Activated CD8-positive, alpha-beta memory T cell treated with anti-CD3 and anti-CD28 coated beads, Interleukin-2, amount 50 U/mL, for 4 hours (primary cell): ENCODE measurements at places on chromosomes 7 and 10.

DNA sequence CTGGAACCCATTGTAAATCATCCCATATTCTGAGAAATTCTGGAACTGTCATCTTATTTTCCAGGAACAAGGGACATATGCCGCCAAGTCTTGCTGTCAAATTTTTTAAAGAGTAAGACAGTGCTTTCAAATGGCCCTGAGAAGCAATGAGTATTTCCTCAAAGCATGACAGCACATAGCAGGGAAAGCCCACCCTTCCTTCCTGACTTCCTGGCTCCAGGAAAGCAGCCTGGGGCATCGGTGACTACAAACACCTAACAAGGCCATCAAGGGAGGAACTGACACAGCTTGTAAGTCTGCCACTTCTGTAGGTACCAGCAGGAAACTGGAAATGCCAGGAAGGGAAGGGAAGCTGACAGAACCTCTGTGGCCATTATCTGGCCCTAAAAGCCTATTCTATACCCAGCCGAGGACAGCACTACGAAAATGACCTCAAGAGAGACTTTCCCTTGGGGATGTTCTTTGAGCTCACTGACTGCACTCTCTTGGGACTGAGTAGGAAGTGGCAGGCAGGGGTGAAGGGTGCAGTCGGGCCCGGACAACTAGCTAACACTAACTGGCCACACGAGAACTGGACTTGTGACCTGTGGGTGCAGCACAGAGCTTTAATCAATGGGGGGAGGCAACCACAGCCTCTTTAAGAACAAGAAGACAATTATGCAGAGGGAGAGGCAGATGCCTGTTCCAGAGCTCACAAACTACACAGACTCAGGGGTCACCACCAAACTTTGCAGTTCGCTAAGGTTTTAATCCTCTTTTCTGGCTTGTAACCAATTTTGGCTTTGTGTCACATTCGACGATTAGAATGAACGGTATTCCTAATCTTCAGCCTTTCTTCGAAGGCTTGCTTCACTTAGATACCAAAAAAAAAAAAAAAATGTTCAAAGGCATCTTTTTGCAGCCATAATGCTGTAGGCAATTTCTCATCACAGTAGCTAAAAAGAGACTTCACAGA is 52.0 kb downstream of the GRB10 start:
- DNase-seq, result no peak

DNA sequence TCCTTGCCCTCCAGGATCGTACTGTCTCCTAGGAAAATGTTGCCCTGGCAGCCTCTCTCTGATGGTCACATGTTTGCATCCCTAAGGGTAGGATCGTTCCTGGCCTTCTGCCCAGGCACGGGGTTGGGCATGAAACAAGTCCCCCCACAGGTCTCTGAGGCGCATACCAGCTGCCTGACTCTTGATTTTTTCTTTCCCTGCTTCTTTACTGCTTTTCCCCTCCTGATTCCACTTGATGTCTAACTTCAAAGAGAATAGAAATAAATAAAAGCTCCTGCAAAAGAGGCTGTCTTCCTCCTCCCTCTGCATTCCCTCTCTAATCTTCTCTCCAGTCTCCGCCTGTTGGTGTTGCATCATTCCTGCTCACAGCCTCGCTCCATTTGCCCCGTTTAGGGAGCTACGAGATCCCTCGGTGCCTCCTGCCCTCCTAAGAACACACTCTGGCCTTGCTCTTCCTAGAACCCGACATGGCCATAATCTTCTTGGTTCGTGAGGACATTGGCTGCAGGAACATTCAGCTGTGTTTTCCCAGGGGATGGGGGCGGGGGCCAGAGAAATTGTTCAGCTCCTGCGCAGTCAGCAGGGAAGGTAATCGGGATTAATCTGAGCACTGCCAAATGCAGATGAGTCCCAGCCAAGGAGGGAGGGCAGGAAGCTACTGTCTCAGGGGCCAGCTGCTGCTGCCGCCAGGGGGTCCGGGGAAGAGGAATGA is 26.0 kb downstream of the LEP start:
- DNase-seq, result no peak

DNA sequence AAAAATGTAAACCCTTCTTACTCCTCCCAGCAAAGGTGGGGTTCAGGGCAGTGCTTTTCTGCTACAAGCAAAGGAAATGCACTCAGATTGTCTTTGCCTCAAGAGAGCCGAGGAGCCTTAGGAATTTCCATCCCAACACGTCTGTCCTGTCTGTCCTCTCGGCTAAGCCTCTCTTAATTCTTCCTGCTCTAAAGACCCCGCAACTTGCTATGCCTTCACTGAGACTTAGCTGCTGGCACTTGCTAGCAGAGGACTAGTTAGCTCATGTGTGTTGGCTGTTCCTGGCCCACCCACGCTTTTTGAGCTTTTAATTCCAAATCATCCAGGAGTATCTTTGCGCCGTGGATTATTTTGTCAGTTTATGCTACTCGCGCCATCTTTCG is 481 bp upstream of the NPM3 start:
- DNase-seq, result no peak

GRCh38 chr7:132815696-132816311 is 239.5 kb upstream of the PLXNA4 start:
- no peak for DNase-seq

- no peak for DNase-seq
These were observed 70.6 kb downstream of the STK17A start for GRCh38 chr7:43653466-43653865.

GRCh38 chr7:27999829-28000228 is 180.8 kb downstream of the JAZF1 start:
- DNase-seq, result no peak

DNA sequence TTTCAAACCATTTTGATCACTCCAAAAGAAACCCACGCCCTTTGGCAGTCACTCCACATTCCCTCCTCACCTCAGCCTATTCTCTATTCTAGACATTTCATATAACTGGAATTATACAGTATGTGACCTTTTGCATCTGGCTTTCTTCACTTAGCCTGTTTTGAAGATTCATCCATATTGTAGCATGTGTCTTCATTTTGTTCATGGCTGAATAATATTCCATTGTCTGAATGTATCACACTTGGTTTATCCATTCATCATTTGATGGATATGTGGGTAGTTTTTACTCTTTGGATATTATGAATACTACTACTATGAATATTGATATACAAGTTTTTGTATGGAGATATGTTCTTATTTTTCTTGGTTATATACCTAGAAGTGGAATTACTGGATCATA is 3.5 kb upstream of the OTUD1 start:
- no peak for DNase-seq

GRCh38 chr7:110309941-110310340 is 781.0 kb upstream of the LRRN3 start:
- DNase-seq, result no peak

- DNase-seq, result peak; percentile 52
These were observed 15.4 kb downstream of the GPNMB start for GRCh38 chr7:23261843-23262452.

GRCh38 chr10:7866176-7866575 is 47.9 kb downstream of the TAF3 start:
- no peak for DNase-seq

GRCh38 chr10:30510184-30510931 is 76.4 kb downstream of the MAP3K8 start:
- peak; percentile 26 for DNase-seq

GRCh38 chr10:119252051-119252465 is 44.7 kb downstream of the GRK5 start:
- no peak for DNase-seq

DNA sequence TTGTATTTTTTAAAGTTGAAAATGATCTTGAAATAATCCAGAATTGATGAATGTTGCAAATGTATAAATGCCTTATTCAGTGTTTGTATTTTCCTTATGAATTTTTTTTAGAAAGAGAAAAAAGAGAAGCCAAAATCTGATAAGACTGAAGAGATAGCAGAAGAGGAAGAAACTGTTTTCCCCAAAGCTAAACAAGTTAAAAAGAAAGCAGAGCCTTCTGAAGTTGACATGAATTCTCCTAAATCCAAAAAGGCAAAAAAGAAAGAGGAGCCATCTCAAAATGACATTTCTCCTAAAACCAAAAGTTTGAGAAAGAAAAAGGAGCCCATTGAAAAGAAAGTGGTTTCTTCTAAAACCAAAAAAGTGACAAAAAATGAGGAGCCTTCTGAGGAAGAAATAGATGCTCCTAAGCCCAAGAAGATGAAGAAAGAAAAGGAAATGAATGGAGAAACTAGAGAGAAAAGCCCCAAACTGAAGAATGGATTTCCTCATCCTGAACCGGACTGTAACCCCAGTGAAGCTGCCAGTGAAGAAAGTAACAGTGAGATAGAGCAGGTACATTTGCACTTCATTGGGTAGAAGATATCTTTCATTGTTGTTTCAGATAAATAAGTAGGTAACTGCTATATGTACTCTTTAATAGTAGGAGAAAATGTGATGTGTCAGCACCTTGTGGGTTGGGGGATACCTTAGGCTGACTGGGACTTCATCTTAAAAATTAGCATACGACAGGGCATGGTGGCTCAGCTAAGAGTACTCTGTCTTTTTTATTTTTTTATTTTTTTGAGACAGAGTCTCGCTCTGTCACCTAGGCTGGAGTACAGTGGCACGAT is 3.9 kb downstream of the DDX21 start:
- DNase-seq, result no peak

DNA sequence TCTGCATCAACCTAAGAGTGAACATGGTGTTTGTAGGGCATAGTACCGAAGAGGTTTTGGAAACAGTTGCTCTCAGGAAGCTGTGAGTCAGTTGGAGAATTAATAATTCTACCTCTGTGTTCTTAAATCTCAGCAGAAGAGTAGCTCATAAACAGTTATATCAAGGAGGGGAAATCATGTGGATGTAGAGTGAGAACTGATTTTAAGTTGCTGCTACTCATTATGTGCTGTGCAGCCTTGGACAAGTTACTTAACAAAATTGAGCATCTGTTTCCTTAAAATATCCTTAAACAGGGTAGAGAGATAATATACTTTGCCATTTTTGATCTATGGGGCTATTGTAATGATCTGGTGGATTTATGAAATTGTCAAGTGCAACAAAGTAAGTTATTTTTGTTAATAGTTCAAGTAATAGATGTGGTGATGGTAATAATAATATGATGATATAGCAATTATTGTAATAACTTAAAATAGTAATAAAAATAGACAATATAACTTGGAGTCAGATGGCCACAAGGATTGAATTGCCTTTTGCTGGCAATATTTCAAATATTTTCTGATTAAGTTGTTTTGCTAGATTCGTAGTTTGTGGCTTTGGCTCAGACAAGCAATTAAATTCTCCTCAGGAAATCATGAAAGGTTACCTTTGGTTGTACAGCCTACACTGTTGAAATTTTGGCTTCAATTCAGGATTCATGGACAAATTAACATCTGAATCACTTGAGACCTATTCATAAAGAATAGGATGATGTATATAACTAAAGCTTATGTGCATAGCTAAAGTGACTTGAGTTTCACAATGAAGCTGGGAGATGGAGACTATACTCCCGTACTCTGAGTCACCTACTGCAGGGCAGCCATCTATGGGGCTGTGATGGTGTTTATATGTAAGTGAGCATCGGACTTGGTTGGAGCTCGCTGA is 228.5 kb downstream of the CDK14 start:
- DNase-seq, result no peak

- DNase-seq, result no peak
These were observed 1.8 kb upstream of the FGF8 start for GRCh38 chr10:101777619-101778145.

DNA sequence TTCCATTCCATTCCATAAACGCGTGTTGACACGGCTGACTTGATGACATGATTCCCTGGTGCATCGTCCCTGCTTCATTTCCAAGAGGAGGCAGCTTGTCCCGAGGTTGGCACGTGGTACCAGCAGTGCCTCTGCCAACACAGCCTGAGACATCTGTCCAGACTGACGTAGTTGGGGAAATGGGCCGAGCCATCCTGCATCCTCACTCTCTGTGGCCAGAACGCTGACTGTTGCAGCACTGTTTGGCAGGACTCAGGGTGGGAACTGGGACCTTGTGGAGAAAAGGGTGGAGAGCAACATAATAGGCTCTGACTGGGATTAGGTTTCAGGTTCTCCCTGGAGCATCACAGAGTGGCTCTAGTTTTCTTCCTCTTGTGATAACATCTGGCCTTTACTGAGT is 118.6 kb upstream of the BTBD16 start:
- no peak for DNase-seq

DNA sequence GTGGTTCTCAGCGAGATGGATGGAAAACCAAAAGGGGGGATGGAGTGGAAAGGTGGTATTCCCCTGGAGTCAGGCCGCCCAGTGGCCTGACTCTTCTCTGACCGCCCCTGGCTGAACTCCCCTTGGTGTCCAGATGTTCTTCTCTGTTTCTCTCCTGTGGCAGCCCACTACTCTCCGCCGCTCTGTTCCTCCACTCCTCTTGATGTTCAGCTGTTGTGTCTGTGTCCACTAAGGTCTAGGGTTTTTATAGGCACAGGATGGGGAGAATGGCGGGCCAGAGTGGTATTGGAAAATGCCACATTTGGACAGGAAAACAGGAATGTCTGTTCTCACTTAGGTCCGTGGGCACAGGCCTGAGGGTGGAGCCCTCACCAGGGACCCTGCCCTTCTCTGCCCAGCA is 954.3 kb upstream of the MBL2 start:
- DNase-seq, result no peak

DNA sequence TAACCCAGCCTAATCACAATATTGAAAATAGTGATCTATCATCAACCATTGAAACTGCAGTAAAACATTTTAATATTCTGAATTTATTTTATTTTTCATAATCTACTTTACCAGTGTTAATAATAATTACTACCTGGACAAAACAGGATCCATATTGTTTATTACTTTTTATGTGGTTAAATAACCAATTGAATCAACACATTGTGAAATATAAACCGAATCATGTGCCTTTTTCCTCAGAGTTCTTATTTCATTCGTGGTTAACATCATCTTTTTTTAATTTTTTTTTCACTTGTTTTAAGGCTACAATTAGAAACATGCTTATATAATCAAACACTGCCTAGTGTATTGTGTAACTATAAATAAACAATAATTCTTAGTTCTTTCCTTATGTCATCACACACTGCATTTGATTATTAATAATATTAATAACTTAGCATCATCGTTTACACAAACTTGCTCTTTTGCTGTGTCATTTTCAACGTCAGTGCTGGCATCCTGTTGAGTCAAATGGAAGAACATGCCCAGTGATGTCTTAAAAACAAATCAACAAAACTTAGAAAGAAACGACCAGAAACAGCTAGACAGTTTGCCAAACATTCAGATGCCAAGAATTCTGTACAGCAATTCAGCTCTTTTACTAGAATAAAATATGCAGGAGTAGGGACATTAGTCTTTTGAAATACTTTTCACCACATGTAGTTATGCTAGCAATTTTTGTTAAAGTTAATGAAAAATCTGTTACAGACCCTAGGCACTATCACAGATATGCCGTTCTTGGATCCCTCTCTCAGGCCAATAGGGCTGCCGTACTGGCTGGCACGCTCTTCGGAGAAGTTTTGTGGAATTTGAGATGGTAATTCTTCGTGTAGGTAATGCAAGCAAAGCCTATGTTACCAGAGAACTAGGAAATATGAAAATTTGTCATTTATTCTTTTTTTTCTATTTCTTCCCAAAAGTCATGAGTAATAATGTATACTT is 330.4 kb upstream of the SEMA3A start:
- no peak for DNase-seq

- DNase-seq, result peak; percentile 24
These were observed 89.1 kb upstream of the SP4 start for GRCh38 chr7:21338728-21339164.

- no peak for DNase-seq
These were observed 275.3 kb downstream of the NRG3 start for GRCh38 chr10:82150123-82150900.
